ENCODE measurements at places on chromosomes 13 and 19.

DNA sequence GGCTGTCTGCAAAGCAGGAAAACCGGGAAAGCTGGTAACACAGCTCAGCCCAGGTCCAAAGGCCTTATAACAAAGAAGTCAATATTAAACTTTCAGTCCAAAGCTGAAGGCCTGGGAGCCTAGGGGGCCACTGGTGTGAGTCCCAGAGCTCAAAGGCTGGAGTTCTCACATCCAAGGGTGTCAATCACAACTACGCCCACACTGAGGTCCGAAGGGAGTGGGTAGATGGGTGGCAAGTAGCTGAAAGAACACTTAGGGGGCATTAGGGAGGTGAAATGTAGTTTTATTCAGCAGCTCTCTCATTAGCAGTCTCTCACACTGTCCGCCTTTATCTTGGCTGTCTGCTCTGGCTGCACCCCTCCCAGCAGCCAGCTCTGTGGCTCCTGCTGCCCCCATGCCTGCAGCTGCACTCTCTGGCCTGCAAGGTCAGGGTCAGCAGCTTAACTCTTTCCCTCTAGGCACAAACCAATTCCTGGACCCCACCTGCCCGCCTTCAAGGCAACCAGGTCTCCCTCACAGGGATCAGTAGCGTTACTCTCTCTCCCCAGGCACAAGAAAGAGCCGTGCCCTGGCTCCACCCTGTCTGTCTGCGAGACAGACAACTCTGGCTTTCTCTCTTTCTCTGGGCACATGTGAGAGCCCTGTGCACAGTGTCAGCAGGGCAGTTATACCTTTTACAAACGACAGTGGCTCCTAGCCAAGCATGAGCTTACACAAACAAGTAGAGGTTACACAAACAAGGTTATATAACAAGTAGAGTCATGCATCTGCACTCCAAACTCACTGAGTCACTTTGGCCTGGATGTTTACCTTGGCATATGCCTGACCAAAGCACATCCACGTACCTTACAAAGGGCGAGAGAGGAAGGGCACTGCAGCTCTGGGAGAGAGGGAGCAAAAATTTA is 249.4 kb upstream of the PCDH20 start:
- H3K4me1 ChIP-seq, result peaks cover 3% of the 10 kb centered on the region
- H3K4me3 ChIP-seq, result no peak overlapping the region
- H3K27me3 ChIP-seq, result no peaks in the 10 kb centered on the region

GRCh38 chr19:30214651-30215051 is 157.5 kb upstream of the ZNF536 start:
- H3K4me3 ChIP-seq, result no peak overlapping the region
- H3K4me1 ChIP-seq, result no peaks in the 10 kb centered on the region
- no peak overlapping the region for H3K27ac ChIP-seq
- H3K27me3 ChIP-seq, result peaks cover 10% of the 10 kb centered on the region
- no peaks in the 10 kb centered on the region for H3K36me3 ChIP-seq
- DNase-seq, result no peak

DNA sequence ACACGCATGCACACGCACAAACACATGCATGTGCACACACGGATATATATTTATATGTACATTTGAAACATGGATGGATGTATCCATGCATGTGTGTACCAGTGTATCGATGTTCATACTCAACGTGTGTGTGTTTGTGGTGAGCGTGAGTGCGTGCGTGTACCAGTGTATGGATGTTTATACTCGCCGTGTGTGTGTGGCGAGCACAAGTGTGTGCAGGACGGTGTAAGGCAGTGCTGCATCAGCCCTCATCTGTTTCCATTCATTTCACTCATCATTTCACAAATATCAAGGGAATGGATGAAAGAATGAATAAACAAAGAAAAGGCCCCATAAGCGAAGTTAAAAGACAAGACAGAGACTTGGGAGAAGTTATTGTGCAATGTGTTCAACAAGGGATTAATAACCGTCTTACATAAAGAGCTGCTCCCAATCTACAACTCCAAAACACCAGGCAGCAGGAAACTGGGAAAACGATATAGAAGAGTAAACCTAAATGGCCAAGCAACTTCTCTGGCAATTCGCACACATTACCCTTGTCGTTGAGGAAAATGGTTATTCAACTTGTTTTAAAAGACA is 21.7 kb upstream of the MIER2 start:
- no peak overlapping the region for H3K27ac ChIP-seq
- DNase-seq, result no peak
- H3K4me3 ChIP-seq, result no peak overlapping the region
- no peaks in the 10 kb centered on the region for H3K4me1 ChIP-seq
- H3K36me3 ChIP-seq, result no peaks in the 10 kb centered on the region

- H3K27me3 ChIP-seq, result no peaks in the 10 kb centered on the region
- no peak overlapping the region for H3K27ac ChIP-seq
- H3K4me1 ChIP-seq, result no peaks in the 10 kb centered on the region
- no peak for DNase-seq
Measured at GRCh38 chr13:49146950-49147355, 73.2 kb upstream of the MLNR start.

GRCh38 chr13:29914581-29914980 is 64.2 kb upstream of the UBL3 start:
- DNase-seq, result no peak
- no peak overlapping the region for H3K4me3 ChIP-seq
- H3K4me1 ChIP-seq, result no peaks in the 10 kb centered on the region
- H3K27ac ChIP-seq, result no peak overlapping the region

- peak within 1 kb of the TSS; percentile 44 for H3K4me3 ChIP-seq
- H3K36me3 ChIP-seq, result no peaks in the 10 kb centered on the region
- no peak within 1 kb of the TSS for H3K27ac ChIP-seq
- H3K4me1 ChIP-seq, result no peaks in the 10 kb centered on the region
Measured at GRCh38 chr19:43983912-43984686, at the start of gene ZNF155. Gene ZNF155 (plus strand): TSS chr19:43984188. CDS start chr19:43988544, 4,356 bp downstream.

GRCh38 chr13:46569456-46569855 is 16.5 kb downstream of the LRCH1 start:
- no peak overlapping the region for H3K27ac ChIP-seq
- H3K27me3 ChIP-seq, result no peaks in the 10 kb centered on the region
- H3K36me3 ChIP-seq, result no peaks in the 10 kb centered on the region
- DNase-seq, result no peak
- no peaks in the 10 kb centered on the region for H3K4me1 ChIP-seq

- H3K4me3 ChIP-seq, result no peak overlapping the region
- no peaks in the 10 kb centered on the region for H3K27me3 ChIP-seq
- H3K36me3 ChIP-seq, result no peaks in the 10 kb centered on the region
- H3K27ac ChIP-seq, result no peak overlapping the region
Measured at GRCh38 chr19:29843180-29844051, 31.6 kb downstream of the CCNE1 start.

- H3K27me3 ChIP-seq, result peaks cover 4% of the 10 kb centered on the region
- H3K27ac ChIP-seq, result peak within 1 kb of the TSS; percentile 83
- 0 out of 2 replicates have a peak, but pooled peaks cover 12% of the 10 kb centered on the region for H3K36me3 ChIP-seq
- peaks cover 16% of the 10 kb centered on the region for H3K4me1 ChIP-seq
- peak; percentile 86 for DNase-seq
Measured at GRCh38 chr19:29212648-29213573, at the start of gene UQCRFS1. Gene UQCRFS1 (minus strand): TSS chr19:29213151. CDS start chr19:29213118, 33 bp downstream.

DNA sequence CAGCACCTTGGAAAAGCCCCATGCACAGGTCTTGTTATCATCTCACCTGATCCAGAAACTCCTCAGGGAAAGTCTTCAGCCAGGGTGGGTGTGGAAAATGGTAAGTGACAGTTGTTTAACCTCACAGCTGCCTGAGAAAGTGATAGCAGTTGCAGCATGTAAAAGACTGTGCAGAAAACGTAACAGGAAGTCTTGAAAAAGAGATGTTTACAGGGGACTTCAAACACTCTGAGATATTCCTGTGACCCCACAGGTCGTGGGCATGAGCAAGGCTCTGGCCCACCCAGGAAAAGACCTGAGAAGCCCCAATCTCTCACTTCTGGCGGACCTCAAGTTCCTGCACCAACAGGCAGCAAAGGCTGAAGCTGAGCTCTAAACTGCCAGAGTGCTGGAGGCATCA is 826.9 kb downstream of the UQCRFS1 start:
- H3K27ac ChIP-seq, result no peak overlapping the region
- H3K36me3 ChIP-seq, result no peaks in the 10 kb centered on the region
- DNase-seq, result no peak
- H3K27me3 ChIP-seq, result no peaks in the 10 kb centered on the region
- H3K4me1 ChIP-seq, result no peaks in the 10 kb centered on the region
